ENCODE measurements at places on chromosomes 3 and 15. TPM values are rescaled to one million over a fixed set of nuclear protein-coding genes. Genes with fewer than 3 reads are reported as not detected.

DNA sequence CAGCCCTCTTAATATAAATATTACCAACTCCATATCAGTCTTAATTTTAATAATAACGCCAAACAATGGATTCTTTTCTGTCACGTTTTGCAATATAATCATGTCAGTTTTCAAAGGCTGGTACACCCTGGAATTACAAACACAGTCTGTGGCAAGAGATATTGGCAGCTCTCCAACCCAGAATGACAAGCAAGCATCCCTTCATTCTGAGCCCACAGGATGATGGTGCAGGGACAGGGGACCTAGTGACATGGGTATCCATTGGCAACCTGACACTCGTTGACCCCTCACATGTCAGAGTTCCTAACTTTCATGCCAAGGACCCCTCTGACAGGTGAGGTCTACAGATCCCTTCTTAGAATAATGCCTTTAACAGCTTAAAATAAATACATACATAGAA lies 154.5 kb upstream of the TSC22D2 start:
- H3K4me1 ChIP-seq: peaks cover 39% of the 10 kb centered on the region
- H3K4me3 ChIP-seq: no peak overlapping the region
- DNase-seq: no peak
- H3K36me3 ChIP-seq: no peaks in the 10 kb centered on the region

SAMD7 gene
- total RNA-seq: not detected

GRCh38 chr3:149891621-149892020 lies 78.6 kb downstream of the RNF13 start:
- H3K4me1 ChIP-seq: peaks cover 24% of the 10 kb centered on the region
- no peak for DNase-seq
- H3K27ac ChIP-seq: no peak overlapping the region
- no peaks in the 10 kb centered on the region for H3K27me3 ChIP-seq

DNA sequence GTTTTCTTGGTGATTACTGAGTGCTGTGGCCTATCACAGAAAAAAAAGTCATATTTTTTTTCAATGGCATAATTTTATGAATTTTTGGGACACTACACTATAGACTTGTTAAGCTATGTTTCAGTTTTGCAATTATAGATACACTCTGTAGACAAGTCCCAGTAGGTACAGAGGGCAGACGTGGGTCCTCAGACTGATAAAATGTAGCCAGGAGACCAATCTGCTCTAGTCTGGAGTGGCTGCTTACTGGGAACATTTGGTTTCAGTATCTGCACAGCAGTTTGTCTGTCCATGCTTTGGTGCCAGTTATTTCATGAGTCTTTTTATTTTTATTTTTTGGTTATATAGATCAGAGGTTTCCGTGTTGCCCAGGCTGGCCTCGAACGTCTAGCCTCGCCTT lies 313.4 kb upstream of the LRRFIP2 start:
- no peaks in the 10 kb centered on the region for H3K36me3 ChIP-seq
- no peak overlapping the region for H3K4me3 ChIP-seq
- H3K4me1 ChIP-seq: peaks cover 20% of the 10 kb centered on the region
- H3K27me3 ChIP-seq: no peaks in the 10 kb centered on the region
- no peak overlapping the region for H3K27ac ChIP-seq
- DNase-seq: no peak

LEKR1 gene
- 0.36 TPM for total RNA-seq
